ENCODE measurements at places on chromosomes 6 and 20. TPM values are rescaled to one million over a fixed set of nuclear protein-coding genes. Genes with fewer than 3 reads are reported as not detected.

The SMIM13 gene
- 11.8 TPM for total RNA-seq

The SPATA25 gene
- total RNA-seq, result 1.7 TPM

The CPNE5 gene
- 10.0 TPM for total RNA-seq

The MED23 gene
- 10.6 TPM for total RNA-seq

The CGA gene
- total RNA-seq, result not detected

The CST8 gene
- not detected for total RNA-seq

The STMND1 gene
- not detected for total RNA-seq

- no peak for DNase-seq
Observed at GRCh38 chr6:92942549-92942948, 476.8 kb downstream of the EPHA7 start.

- no peak for DNase-seq
Observed at GRCh38 chr6:4486568-4487315, 289.5 kb upstream of the CDYL start.

- no peak for DNase-seq
Observed at GRCh38 chr6:159639721-159640120, 53.3 kb downstream of the SOD2 start.

DNA sequence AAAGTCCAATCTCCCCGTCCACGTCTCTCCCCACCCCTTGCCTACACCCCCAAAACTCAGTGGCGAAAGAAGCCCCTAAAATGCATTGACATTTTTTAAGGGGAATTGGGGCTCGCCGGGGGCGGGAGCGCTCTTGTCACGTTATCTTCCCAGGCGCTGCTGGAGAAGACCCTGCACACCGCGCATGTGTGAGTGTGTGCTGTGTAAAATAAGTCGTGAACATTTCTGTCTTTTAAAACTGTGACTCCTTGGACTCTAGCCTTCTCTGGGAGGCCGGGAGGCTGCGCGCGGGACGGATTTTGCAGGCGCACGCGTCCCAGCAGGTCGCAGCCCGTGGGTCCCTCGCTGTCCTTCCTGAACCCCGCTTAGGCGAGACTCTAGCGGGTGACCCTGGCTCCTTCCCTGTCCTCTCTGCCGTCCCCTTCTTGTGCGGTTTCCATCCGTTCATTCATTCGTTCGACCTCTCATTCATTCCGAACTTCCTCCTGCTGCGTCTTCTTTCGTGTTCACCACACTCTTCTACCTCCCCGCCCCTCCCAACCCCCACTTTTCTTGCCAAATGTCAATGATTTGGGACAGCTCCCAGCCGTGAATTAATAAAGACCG is 2.2 kb downstream of the NRN1 start:
- DNase-seq, result no peak

DNA sequence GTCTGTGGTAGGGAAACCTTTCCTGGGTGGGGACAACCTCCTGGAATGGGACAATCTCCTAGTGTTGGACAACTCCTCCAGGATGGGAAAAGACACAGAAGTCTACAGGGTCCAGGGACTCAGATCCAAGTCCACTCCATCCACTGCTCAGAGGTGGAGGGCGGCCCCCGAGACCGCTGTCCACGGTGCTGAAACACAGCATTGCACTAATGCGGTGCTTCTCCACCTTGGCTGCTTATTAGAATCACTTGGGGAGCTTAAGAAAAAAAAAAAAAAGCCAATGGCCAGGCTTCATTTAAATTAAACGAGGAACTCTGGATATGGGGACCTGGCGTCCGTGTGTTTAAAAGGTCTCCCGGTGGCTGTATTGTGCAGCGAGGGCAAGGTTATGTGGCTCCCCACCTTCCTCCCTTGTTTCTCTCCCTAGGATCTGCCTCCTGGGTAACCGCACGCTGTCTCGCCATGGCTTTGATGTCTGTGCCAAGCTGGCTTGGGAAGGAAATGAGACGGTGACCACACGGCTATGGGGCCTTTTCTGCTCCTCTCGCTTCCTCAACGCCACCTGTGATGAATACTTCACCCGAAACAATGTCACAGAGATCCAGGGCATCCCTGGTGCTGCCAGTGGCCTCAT is 12.0 kb downstream of the SLC12A5 start:
- no peak for DNase-seq

DNA sequence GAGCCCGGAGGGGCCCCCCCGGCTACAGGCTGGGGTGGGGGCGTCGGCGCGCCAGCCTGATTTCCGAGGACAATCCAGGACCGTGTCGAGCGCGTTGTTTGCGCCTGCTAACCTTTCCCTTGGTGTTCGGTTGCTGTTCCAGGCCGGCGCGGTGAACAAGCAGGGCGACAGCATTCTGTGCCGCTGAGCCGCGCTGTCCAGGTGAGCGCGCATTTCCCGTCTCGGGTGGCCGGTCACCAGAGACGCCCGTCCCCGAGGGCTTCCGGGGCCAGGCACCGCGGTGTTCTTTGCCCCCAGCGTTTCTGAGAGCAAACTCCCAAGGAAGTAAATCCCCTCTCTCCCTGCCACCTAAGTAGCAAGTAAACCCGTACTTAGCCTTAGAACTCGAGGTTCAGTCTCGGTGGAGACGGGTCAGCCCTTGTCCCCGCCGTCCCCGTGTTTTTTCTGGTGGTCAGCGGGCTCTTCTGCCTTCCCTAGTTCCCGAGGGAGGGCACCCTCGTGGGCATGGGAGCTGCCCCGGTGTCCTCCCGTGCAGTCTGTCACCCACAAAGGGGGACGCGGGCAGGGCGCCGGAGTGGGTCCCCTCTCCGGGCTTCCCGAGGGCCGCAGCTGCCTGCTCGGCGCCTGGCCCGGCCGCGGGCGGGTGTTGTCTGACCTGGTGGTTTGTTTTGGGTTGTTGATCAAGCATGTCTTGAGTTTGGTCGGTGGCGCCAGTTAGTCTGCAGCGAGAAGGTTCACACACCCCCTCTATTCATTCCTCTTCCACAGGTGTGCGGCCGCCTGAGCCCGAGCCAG is 1.5 kb downstream of the ID4 start:
- no peak for DNase-seq

DNA sequence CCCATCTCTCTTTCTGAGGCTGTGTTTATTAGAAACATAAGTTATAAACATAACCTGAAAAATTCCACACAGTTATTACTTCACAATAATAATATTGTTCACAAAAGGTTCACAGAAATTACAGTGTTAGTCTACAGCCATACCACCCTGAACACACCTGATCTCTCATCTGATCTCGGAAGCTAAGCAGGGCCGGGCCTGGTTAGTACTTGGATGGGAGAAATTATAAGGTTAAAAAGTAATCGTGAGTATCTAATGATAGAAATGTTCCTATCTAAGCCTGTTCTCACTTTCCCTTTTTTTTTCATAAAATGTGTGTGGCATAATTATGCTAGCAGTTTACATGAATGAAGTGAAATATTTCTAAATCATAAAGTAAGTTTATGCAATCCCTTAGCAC is 647.8 kb downstream of the TBC1D32 start:
- no peak for DNase-seq

DNA sequence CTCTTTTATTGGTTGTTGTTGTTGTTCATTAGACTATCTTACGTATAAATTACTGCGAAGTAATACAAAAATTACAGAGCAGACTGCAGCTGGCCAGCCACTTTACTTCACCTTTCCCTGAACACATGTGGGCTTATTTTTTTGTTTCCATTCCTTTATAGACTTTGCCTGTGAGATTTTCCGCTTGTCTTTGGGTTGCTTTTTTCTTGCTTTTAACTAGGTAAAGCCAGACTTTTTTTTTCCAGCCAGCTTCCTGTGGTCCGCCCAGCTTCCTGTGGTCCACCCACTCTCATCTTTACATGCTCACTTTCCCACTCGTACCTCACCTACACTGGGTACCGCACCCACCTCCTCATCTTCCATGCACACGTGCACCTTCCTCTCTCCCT is 79.0 kb downstream of the IPCEF1 start:
- no peak for DNase-seq

- no peak for DNase-seq
Observed at GRCh38 chr6:56984884-56985283, 30.0 kb downstream of the BEND6 start.

Data from Right ventricle myocardium superior (tissue), 1 donor.